Hematopoietic multipotent progenitor cell treated with erythropoietin and hydrocortisone succinate and interleukin-3 and kit ligand, for 8 days (in vitro differentiated cells): ENCODE measurements at places on chromosomes 1 and 21.
A peak's percentile ranks its signal among the peaks of the same experiment; 100 is the strongest.

DNA sequence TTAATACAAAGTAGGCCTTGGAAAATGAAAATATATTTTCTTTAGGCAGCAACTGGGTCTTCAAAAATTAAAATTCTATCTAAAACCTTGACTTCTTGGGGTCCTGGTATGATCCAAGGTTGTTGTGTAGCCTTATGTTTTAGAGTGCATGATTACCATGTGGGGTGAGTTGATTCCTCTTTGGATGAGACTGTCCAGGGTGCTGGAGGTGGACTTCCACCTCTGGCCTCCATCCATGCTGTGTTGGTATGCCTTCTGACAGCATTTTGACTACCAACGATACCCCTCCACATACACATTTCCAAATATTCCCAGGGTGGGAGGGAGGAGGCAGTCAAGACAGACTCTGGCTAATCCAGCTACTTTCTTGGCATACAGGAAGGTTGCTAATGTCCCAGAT is 205.0 kb downstream of the TNR start:
- DNase-seq, result no peak

- no peak for DNase-seq
These were observed 16.4 kb downstream of the KCNA10 start for GRCh38 chr1:110502402-110503151.

- peak; percentile 78 for DNase-seq
These were observed 2.6 kb downstream of the AIDA start for GRCh38 chr1:222709700-222710153.

DNA sequence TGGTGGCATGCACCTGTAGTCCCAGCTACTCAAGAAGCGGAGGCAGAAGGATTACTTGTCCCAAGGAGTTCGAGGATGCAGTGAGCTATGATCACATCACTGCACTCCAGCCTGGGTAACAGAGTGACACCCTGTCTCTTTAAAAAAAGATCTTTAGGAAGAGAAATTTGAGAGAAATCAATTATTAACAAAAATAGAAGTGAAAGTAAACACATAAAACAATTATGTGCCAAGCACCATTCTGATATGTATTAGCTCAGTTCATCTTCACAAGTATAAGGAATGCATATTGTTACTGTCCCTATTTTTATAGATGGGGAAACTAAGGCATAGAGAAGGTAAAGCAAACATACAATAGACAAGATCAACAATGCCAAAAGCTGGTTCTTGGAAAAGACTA is 48.1 kb downstream of the MATN1 start:
- no peak for DNase-seq

GRCh38 chr1:154595621-154596020 is 12.4 kb downstream of the ADAR start:
- no peak for DNase-seq

DNA sequence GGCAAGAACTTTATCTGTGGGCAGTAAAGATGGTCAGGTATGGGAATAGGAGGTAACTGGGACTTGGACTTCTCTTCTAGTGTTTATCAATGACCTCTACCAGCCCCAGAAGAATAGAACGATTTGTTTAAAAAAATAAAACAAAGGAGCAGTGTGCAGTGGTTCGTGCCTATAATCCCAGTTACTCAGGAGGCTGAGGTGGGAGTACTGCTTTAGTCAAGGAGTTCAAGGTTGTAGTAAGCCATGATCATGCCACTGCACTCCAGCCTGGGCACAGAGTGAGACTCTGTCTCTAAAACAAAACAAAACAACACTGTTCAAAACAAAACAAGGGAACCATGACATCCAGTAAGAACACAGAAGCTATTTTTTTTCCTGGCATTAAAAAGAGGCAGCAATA is 4.3 kb downstream of the RNF19B start:
- DNase-seq, result no peak

- no peak for DNase-seq
These were observed 122.2 kb downstream of the CCDC185 start for GRCh38 chr1:223515421-223515820.

GRCh38 chr1:163085041-163085903 is 16.1 kb downstream of the RGS4 start:
- no peak for DNase-seq

DNA sequence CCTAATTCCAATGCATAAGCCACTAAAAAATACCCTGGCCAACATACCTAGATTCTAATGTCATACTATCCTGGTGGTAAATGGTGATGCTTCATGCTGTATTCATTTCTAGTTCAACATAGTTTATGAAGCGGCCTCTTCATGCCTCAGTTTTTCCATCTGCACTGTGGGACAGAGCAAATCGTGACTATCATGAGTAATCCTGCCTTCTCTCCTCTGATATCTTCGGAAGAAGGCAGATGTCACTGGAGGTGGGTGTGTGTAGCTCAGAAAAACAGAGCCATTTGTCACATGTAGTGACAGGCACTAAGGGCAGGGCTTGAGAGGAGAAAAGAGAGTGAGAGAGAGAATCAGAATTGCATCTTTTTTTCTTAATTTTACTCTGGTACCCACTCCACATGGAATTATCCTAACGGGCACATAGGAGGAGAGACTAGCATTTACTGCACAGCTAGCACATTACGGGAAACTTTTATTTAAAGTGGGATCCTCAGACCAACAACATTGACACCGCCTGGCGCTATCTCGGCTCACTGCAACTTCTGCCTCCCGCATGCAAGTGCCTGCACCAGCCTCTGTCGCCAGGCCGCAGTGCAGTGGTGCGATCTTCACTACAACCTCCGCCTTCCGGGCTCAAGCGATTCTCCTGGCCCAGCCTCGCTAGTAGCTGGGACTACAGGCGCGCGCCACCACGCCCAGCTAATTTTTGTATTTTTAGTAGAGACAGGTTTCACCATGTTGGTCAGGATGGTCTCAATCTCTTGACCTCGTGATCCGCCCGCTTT is 78.4 kb upstream of the KCNA3 start:
- DNase-seq, result no peak

- no peak for DNase-seq
These were observed 173.6 kb downstream of the ZP4 start for GRCh38 chr1:237717106-237717505.

DNA sequence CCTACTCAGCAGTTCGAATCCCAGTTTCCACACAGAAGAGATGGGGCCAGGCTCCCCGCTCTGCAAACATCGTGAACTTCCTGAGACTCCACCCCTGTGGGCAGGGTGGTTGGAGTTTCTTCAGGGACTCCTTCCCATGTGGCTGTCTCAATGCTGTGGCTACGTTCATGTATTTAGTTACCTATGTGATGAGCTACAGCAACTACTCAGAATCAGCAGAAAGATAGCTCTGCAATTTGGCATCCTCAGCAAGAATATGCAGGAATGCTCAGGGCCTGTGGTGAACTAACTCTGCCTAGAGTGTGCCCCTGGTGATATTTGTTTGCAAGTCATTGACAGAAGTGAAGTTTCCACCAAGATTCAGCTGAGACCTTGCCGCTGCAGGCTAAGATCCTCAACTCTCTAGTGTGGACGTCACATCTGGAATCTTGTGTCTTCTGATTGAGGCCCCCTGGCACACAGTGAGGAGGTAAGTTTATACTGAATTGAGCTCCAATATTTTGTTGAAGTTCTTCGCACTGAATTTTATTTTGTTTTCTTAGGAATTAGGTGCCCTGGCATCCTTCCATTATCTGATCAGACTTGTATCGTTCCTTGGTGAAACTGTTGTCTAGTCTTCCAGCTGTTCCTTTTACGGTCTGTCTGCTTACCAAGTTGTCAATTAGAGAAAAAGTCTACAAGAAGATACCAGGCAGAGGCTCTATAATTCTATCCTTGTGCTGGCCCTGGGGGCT is 8.2 kb upstream of the GLRX2 start:
- no peak for DNase-seq

DNA sequence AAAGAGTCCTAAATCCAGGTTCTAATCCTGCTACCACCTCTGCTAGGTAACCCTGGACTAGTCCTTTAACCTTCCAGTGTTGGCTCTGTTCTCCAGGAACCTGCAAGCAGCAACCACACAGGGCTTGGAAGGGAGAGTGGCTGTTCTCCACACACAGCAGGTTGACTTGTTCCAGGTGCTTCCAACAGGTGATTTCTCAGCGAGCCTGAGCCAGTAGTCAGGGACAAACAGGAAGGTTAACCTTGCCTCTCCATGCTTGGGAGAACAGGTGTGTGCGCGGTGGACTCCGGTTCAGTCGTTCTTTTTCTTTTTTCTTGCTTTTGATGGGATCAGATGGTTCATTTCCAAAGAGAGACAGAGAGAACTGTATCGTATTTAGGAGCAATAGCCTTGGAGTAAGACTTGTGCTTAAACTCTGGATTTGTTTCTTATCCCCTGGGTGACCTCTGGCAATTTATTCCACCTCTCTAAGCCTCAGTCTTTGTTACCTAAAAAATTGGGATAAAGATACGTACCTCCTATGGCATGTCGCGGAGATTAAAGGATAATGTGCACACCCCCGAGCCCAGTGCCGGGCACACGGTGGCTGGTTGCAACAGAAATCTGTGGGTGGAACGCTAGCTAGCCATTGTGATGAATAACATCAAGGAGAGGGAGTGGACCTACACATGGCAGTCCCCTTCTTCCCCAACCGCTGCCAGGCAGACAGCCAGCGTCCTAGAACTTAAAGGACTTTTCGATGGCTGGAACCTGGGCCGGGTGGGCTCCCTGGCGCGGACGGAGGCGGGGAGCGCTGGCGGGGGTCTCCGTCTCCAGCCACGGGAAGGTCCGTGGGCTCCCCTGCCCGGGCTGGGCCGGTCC is 583 bp upstream of the CACHD1 start:
- DNase-seq, result no peak

GRCh38 chr1:186531561-186532165 is 70.7 kb upstream of the PDC start:
- DNase-seq, result no peak

DNA sequence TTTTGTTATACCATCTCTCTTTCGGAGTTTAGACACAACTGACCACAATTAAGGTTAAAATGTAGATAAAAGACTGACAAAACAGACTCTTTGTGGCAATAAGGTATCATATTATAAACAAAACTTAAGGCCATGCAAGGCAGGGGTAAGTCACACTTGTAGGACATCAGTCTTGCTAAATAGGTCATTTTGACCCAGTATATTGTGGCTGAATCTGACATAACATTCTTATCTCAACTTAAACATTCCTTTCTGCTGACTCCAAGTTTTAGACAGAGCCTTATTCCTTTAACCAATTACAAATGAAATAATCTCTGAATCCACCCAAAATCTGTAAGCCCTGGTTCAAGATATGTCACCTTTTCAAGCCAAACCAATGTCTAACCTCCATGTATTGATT is 733.4 kb upstream of the B3GALT2 start:
- no peak for DNase-seq

DNA sequence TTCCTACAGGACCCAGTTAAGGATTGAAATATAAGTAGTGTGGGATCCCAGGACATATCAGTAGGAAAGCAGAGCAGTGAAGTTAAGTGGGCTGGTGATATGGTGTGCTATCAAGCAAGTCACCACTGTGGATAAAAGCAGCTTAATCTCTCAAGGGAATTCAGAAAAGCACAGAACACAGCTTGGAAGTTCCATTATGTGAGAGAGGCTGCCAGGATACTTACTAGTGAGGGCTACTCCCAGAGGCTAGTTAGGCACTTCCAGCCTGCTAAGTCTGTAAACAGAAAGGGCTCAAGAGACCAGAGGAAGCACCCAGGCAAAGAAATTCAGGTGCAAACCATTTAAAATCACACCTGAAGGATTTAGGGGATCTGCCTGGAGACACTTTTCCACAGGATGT is 18.8 kb upstream of the GRIK1 start:
- DNase-seq, result no peak

- peak; percentile 51 for DNase-seq
These were observed 627 bp upstream of the GNB1 start for GRCh38 chr1:1891349-1892078.

- no peak for DNase-seq
These were observed 14.9 kb upstream of the CD5L start for GRCh38 chr1:157856538-157856937.

- no peak for DNase-seq
These were observed 7.9 kb downstream of the TRIM46 start for GRCh38 chr1:155181371-155182051.

DNA sequence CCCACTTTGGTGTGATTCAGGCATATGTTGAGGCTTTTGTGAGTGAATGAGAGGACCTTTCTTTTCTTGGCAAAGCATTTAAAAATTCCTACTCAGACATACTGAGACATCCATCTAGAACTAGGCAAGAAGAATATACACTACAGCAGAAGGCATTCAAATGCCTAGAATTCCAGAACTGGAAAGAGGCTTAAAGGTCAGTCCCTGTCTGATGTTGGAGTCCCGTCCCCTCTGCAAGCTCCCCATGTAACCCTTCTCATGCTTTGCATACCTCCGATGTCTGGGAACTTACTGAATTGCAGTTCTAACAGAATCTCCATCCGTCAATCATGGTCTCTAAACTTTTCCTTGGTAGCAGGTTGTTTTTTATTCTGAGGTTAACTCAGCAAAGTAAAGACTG is 152.9 kb downstream of the ATP6V1G3 start:
- no peak for DNase-seq

DNA sequence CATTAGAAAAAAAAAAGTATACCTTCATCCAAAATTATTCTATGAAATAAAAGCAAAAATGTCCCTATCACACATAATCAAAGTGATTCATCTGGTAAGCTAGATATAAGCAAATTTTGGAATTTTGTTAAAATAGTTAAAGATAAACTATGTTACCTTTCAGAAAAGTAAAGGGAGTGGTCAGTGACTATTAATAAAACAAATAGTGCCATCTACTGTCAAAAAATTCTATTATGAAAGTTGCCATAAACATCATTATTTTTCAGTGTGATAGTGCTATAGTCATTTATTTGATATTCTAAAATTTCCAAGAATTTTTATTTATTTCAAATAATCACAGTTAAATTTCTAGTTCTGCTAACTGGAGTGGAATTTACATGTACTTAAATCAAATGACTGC is 803.7 kb downstream of the KCNT2 start:
- DNase-seq, result no peak

GRCh38 chr1:200362421-200362820 is 47.4 kb downstream of the ZNF281 start:
- DNase-seq, result no peak

DNA sequence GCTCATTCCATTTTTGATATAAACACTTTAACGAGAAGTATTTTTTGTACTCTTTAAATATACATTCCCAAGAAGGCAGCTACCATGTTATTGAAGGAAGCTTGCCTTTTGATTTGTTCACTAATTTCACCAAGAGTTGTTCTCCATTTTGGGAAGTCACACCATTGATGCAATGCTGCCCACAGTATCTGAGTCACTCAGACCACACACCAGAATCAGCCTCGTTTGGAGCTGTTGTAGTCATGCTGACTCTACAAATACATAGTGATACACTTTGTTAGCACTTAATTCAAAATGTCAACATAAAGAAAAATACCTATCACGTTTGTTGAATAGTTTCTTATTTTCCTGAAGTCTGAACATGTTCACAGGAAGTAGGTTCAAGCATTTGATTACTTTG is 78.7 kb downstream of the PAPPA2 start:
- DNase-seq, result no peak

- no peak for DNase-seq
These were observed 47.9 kb downstream of the ELF3 start for GRCh38 chr1:202058001-202058908.

DNA sequence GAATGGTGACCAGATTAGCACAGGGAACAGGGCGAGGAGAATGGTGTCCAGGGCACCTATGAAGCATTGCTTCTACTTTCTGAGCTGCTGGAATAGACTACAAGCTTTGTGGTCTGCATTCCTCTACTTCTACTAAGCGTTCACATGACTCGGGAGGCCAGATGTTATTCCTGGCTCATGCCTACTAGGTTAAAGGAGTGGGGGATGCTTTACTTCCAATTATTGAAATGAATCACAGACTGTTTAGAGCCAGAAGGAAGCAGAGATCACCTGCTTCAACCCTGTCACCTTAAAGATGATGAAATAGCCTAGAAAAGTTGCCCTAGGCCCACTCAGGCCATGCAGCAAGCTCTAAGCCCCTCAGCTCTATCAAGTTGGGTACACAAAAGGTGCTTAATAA is 633.5 kb downstream of the KIF26B start:
- no peak for DNase-seq
